ENCODE measurements at places on chromosomes 3 and 15.
A peak's percentile ranks its signal among the peaks of the same experiment; 100 is the strongest.

DNA sequence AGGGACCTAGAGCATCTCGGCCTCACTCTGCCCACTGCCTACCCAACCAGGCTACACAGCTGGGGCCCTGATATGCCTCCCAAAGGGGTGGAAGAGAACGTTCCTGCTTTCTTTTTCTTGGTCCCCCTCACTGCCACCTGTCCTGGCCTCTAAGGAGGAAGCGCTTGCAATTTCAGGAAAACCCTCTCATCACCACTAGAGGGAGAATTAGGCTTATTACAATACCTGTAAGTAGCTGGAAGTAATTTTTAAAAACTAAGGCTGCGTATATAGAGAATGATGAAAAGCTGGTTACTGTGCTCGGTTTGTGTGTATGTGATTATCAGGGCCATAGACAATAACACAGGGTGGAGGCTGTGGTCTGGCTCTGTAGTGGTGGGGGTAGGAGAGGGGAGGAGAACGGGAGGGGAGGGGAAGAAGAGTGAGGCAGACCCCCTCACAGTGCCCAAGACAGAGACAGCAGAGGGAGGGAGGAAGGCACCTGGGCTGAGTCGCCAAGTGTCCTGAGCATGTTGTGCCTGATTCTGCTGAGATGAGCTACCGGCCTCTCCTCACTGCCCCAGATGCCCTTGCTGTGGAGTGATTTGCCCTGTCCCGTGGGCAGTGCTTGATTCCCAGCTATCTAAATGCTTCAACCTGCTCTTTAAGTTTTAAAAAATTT lies 3.3 kb downstream of the GABRG3 start:
- DNase-seq, result peak; percentile 37

- DNase-seq, result no peak
Observed at GRCh38 chr3:11509173-11510000, 134.3 kb downstream of the VGLL4 start.

- DNase-seq, result no peak
Observed at GRCh38 chr15:81492331-81492968, 118.4 kb upstream of the TMC3 start.

- peak; percentile 56 for DNase-seq
Observed at GRCh38 chr3:12479919-12480427, 4.3 kb upstream of the TSEN2 start.

- no peak for DNase-seq
Observed at GRCh38 chr3:193680220-193680619, 87.2 kb downstream of the OPA1 start.
